ENCODE measurements at places on chromosomes 16 and 17. TPM values are rescaled to one million over a fixed set of nuclear protein-coding genes. Genes with fewer than 3 reads are reported as not detected.
A peak's percentile ranks its signal among the peaks of the same experiment; 100 is the strongest.

Gene CHST5
- not detected for total RNA-seq

Gene MT1F
- total RNA-seq, result not detected

Gene LAT
- 1.8 TPM for total RNA-seq

Gene AOC2
- total RNA-seq, result 0.11 TPM

DNA sequence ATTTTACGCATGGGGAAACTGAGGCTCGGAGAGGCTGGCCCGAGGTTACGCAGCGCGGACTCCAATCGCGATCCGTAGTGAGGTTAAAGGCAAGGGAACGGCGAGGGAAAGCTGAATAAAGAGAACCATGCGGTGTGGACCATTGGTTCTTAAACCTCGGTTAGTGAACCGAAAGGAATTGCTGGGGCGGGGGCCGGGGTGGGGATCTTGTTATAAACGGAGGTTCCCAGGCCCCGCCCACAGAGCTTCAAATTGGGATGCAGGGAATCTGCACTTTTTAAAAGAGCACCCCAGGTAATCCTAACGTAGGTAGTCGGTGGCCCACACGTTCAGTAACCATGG, 524 bp downstream of the IQCK start:
- no peak for DNase-seq

- DNase-seq, result no peak
Observed at GRCh38 chr16:68851601-68852000, 8.3 kb downstream of the TANGO6 start.

GRCh38 chr16:57617604-57618111, 10.8 kb upstream of the ADGRG1 start:
- no peak for DNase-seq

DNA sequence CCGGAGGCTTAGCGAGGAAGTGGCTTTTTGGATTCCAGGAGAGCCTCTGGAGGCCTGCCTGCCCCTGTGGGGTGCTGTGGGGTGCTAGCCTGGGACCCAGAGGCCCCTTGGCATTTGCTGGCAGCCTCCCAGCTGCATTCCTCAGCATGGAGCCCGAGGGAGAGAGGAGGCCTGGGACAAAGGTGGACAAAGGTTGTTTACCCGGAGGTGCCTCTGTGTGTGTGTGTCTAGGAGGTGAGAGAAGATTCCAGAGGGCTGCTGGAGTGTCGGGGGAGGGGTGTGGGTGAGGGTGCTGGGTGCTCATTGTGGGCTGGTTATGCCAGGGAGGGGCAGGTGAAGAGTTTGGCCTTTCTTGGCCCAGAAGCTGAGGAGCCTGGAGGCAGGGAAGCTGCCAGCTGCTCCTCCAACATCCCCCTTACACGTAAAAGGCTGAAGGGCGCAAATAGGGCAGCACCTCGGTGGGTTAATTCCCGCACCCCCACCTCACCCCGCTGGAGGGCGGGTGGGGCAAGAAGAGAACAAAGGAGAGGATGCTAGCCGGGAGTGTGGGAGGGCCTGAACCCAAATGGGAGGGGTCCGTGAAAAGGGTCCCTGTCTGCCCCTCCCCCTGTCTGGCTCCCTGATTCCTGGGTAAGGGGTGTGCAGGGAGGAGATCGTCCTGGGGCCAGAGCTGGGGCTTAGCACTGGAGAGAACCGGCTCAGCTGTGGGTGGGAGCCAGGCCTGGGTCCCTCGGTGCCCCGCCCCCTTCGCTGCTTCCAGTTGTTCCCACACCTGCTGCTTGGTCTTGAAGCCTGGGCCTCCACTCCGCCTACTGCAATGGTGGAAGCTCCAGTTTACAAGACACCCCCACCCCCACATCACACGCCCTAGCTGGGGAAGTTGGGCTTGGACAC, 9.9 kb downstream of the HEXIM2 start:
- peak; percentile 91 for DNase-seq

DNA sequence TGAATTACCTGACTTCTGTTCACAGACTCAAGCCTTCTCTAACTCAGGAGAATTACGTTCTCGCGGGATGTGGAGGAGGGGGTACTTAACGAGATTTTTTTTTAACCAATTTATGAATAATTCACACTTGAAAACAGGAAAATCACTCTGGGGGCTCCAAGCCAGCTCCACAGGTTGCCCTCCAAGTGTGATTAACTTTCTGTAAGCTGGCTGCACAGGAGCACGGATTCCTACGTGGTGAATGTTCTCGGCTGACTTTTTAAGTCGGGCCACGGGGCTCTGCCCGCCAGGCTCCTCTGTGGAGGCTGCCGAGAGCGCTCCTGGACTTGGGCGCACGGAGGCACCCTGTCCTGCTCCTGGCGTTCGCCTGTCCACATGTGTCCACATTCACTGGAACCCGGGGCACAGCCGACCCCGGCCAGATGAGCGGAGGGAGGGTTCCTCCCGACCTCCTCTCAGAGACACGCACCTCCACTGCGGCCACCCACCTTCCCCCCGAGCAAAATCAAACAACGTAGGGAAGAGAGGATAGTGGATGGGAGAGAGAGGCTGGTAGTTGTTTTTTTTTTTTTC, 147.1 kb upstream of the CHMP6 start:
- DNase-seq, result no peak

DNA sequence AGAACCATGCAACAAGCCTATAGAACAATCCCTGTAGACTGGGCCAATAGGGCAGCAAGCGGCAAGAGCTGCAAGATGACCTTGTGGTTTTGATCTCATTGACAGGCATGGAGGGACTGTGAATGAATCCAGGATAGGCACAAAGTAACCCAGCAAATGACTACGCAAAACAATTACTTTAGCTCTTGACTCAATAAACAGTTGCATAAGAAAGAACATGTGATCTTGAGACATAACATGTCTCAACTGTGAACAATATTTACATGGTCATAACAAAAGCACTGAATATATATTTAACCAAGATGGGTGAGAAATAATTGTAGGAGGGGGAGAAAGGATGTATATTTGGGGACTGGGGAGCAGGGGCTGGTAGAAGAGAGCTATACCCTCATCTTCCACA, 313.7 kb upstream of the CDH5 start:
- DNase-seq, result no peak

DNA sequence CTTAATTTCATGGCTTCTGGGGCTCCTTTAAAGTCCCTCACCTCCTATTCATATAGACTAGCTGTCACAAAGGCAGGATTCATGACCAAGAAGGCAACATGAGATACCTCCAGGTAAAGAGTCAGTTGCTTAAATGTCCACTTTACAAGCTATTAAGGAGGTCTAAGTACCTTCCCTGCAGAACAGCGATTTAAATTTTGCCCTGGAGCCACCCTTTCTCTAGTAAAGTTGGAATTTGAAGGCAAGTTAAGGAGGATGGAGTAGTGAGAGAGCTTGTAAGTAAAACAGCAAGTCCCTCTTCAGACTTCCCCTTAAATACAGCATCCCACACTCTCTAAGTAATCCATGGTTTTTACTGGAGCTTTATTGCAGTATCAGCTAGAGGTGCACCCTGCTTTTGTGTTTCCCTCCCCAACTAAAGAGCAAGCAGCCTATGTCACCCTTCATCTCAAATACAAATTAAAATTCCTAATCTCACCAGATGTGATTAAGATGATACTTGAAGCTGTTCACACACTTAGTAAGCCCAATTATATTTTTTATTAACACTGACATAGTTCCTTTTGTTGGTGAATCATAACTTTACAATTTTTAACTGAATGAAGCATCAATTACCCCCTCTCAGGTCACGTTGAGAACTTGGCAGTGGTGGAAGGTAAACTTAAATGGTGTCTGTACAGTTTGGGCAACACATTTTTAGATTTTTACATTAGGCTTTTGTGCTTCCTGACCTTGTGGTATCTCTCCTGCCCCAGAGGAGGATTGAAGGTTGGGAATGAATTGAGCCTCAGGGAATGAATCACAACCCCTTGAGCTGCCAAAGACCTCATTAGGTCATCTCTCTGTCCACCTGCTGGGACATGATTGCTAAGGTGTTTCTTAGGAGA, 108.9 kb downstream of the TANGO6 start:
- peak; percentile 43 for DNase-seq

Measured in LHCN-M2 (cell line).